Motor neuron (in vitro differentiated cells): ENCODE measurements at places on chromosomes 5 and 9. TPM values are rescaled to one million over a fixed set of nuclear protein-coding genes. Genes with fewer than 3 reads are reported as not detected.

- ATAC-seq: no peak
Observed at GRCh38 chr9:14277761-14278160, 36.2 kb downstream of the NFIB start.

Gene OCLN
- 1.8 and 2.1 TPM in 2 replicates for total RNA-seq

Gene STKLD1
- 1.1 and 1.3 TPM in 2 replicates for total RNA-seq

DNA sequence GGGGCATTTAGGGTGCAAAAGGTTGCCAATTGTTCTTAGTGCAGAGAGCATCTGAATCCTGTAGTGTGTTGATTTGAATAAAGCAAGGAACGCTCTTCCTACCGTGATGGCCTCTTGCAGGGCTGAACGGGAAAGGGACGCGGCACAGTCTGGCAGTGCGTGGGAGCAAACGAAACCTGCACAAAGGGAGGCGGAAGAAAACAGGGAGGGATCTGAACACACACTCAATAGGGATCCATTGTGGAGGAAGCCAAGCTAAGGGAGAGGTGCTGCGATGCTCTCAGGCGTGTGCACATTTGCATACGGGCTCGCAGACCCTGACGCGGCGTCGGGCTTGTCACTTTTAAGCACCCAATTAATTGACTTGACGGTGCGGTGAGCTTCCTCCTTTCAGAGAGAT lies 414.0 kb upstream of the IRX1 start:
- peak; percentile 78 for ATAC-seq

DNA sequence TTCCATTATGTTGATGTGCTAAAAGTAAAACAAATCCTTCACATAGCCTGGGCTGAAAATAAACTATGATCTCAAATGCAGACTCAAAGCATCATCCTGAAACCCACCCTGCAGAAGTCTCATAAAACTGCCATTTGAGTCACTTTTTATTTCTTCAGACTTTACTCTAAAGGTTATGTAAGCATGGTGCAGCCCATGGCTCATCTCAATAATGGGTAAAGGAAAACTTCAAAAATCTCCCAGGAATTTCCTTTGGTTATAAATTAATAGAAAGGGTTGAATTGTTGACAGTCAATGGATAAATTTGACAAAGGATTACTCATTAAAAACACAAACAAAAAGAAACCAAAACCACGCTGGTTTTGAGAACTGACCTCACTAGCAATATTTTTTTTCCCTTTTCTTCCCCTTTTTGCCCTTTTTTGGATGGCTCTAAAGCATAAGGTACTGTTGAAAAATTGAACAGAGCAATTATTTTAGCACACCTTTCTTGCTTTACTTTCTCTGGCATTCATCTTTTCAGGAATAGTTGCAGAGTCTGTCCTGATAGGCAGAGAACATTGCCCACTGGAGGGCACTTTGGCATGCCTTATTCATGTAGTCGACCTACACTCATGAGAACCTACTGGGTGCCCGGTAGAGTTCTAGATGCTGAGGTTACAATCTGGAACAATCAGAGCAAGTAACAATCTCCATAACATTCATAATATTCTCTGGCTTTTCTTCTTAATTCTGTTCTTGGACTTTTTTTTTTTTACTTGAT lies 191.4 kb downstream of the TMEM167A start:
- no peak for ATAC-seq
